ENCODE measurements at places on chromosomes 12 and 14. TPM values are rescaled to one million over a fixed set of nuclear protein-coding genes. Genes with fewer than 3 reads are reported as not detected.

GRCh38 chr14:87457720-87458119 lies 535.3 kb downstream of the GALC start:
- H3K27ac ChIP-seq = no peak overlapping the region
- no peaks in the 10 kb centered on the region for H3K4me1 ChIP-seq
- H3K27me3 ChIP-seq = no peaks in the 10 kb centered on the region

The SUOX gene
- total RNA-seq = 31.1 TPM

The CRADD gene
- total RNA-seq = 10.1 TPM

The MMP17 gene
- total RNA-seq = 1.4 TPM

DNA sequence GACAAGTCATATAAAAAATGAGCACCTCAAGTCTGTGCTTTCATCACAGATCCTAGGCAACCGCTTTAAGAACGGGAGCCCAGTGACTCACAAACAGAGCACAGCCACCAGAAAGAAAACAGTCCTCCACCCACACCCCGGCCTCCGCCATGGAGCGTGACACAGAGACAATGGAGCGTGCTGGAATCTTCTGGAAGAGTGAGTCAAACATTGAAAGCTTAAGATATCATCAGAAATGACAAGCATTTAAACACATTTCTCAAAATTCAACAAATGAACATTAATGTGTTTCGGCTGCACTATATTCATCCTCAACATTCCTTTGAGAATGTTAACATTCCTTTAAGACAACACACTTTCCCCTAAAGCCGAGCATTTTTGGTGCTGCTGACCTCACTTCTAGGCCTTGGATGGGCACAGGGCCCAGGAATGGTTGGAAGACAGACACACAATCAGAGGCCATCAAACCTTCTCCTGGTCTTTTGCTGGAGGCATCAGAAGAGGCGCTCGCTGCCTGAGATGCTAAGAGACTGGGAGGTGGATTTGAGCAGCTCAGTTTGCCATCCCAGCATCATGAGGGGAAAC lies 23.6 kb upstream of the TMEM132D start:
- H3K27ac ChIP-seq = no peak overlapping the region
- no peak overlapping the region for H3K4me3 ChIP-seq
- no peak for DNase-seq
- no peaks in the 10 kb centered on the region for H3K27me3 ChIP-seq

DNA sequence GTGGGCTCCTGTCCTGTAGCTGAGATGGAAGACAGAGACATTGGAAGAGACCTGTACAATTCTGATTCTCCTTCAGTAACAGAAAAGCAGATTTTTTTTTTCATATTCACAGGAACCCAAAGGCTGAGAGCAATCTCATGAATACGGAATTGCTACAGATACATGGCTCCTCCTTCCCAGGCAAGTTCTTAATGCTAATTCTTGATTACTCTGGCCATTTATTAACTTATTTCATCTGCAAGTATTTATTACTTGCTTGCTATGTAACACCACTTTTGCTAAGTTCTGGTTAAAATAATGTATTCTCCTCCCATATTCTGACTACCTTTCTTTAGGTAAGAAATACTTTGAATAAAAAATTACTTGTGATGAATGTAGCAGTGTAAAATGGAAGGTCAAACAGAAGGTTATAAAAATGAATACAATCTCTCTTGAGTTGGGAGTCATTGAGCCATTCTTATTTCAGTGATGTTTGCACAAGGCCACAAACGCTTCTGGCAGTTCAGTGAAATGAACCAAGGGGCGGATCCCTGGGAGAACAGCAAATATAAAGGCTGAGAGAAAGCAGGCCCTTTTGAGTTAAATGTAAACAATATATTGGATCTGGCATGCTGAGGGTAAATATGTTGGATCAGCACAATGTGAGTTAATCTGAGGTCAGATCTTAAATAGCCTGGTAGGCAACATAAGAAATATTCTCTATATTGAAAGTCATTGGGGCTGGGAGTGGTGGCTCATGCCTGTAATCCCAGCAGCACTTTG lies 37.6 kb downstream of the MUCL1 start:
- peak; percentile 57 for DNase-seq
- H3K36me3 ChIP-seq = no peaks in the 10 kb centered on the region
- no peak overlapping the region for H3K4me3 ChIP-seq
- no peak overlapping the region for H3K27ac ChIP-seq
- peaks cover 26% of the 10 kb centered on the region for H3K27me3 ChIP-seq

DNA sequence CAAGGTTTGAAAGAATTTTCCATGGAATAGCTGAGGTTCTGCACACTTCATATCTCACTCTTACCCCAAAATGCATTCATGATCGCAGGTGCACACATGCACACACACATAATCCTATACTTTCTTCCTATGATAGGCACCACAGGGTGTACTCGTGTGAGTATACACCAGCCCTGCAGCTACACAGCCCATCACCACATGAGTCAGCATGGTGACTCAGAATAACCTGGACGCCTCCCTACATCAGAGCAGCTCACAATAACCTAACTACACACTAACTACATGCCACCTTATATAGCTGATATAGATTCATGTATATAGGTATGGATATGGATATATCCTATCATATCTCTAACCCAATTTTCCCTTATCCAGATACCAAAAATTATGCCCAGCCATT lies 850.2 kb upstream of the TMEM132C start:
- no peaks in the 10 kb centered on the region for H3K4me1 ChIP-seq
- no peak for DNase-seq
- no peaks in the 10 kb centered on the region for H3K36me3 ChIP-seq
- no peak overlapping the region for H3K27ac ChIP-seq
- no peak overlapping the region for H3K4me3 ChIP-seq

GRCh38 chr14:90666571-90666970 lies 149.7 kb downstream of the TTC7B start:
- no peak overlapping the region for H3K4me3 ChIP-seq
- no peak overlapping the region for H3K27ac ChIP-seq
- DNase-seq = no peak
- peaks cover 5% of the 10 kb centered on the region for H3K36me3 ChIP-seq
- no peaks in the 10 kb centered on the region for H3K4me1 ChIP-seq
- H3K27me3 ChIP-seq = no peaks in the 10 kb centered on the region

DNA sequence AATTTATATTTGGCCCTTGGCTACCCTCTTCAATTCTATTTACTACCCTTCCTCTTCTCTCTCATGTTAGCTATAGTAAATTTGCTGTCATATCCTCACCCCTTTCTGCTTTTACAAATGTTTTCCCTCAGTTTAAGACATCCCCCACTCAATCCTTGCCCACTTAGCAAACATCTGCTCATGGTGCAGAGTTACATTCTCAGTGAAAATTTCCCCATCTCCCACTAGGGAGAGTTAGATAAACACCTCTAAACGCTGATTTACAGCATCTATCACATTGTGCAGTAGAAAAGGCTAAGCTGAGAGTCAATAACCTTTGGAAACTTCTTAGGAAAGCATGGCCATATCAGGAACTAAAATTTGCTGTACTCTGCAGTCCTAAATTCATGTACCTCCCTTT lies 69.0 kb downstream of the DENND5B start:
- no peak for DNase-seq
- H3K4me1 ChIP-seq = peaks cover 55% of the 10 kb centered on the region
- H3K27me3 ChIP-seq = no peaks in the 10 kb centered on the region
- no peak overlapping the region for H3K27ac ChIP-seq

DNA sequence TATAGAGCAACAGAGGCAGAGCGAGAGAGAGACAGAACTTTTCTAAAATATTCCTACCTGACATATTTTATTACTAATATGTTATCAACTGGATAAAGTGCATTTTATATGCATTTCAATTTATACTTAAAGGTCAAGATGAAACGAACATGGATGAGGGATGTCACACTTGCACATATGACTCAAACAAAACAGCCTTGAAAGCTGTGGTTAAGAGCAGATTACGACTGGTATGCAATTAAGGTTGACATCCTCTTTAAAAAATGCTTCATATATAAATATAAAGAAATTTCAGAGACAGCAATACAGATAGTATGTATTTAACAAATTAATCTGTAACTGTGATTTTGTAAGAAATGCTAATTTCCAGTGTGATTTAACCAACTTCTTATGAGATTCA lies 52.5 kb downstream of the LMO3 start:
- no peaks in the 10 kb centered on the region for H3K36me3 ChIP-seq
- DNase-seq = no peak
- no peak overlapping the region for H3K4me3 ChIP-seq
- no peaks in the 10 kb centered on the region for H3K4me1 ChIP-seq

The ZDHHC22 gene
- not detected for total RNA-seq

GRCh38 chr12:53551889-53552291 lies 44.6 kb upstream of the NPFF start:
- H3K4me1 ChIP-seq = peaks cover 9% of the 10 kb centered on the region
- no peaks in the 10 kb centered on the region for H3K36me3 ChIP-seq
- DNase-seq = no peak
- H3K27me3 ChIP-seq = no peaks in the 10 kb centered on the region

The HOXC11 gene
- total RNA-seq = not detected

The CEBPE gene
- total RNA-seq = not detected

DNA sequence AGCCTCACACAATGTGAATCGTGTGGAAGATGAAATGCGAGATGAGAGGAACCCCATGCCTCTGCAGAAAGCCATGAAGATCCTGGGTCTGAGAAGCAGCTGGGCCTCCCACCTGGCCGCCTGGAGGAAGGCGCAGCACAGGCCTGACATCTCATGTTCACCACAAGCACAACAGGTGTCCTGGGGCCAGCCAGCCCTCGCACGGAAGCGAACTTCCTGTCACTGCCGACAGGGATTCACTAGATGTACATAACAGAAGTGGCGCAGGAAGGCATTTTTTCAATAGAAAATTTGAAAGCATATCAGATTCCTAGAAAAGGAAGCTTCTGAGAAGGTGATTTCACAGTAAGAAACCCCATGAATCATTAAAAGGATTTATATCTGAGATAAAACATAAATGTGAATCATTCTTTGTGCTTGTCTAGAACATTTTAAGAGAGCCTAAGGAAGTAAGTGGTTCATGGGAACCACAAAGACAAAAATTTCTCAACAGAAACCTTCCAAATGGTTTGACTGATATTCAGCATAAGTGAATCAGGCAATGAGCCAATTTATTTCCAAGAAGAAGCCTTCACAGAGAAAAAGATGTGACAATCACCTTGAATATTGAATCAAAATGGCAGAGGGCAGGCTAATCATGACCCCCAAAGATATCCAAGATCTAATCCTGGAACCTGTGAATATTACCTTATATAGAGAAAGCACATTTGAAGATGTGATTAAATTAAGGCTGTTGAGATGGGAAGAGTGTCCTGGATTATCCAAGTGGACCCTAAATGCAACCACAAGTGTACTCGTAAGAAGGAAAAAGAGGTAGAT lies 311.9 kb downstream of the DUSP6 start:
- H3K4me3 ChIP-seq = no peak overlapping the region
- H3K27me3 ChIP-seq = no peaks in the 10 kb centered on the region
- H3K36me3 ChIP-seq = no peaks in the 10 kb centered on the region
- no peak overlapping the region for H3K27ac ChIP-seq
- DNase-seq = no peak

DNA sequence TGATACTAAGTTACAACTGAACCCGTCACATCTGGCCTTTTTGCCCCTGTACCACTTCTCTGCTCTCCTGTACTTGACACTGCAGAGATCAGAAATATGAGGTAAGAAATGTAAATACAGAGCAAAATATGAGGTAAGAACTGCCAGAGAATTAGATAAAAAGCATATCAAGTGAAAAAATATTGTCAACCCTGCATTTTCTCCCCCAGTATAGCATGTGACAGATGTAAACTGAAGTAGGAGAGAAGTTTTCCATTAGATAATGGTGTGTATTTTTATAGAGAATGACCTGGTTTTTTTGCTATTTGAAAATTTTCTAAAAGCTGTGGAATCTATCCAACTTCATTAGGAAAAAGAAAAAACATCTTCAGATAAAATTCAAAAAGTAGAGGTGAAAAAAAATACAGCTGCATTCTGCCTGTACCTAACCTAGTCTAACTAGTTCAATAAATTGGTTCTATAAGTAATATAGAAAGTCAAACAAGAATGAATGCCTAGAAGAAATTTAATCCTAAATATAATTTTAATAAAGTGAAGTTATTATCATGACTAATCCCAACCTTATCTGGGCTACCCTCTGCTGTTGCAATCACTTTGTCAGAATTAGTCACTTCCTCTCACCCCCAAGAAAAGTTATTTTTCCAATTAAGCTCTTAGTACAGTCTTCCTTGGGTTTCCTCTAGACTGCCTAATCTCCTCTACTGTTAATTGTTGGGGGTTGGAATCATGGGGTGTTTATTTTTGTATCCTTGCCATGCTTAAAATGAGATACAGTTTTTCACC lies 210.0 kb downstream of the RASSF9 start:
- H3K36me3 ChIP-seq = peaks cover 5% of the 10 kb centered on the region
- H3K4me1 ChIP-seq = peaks cover 31% of the 10 kb centered on the region
- H3K4me3 ChIP-seq = peak overlapping the region; percentile 24
- H3K27ac ChIP-seq = peak overlapping the region; percentile 97
- DNase-seq = peak; percentile 28
- H3K27me3 ChIP-seq = no peaks in the 10 kb centered on the region

- no peaks in the 10 kb centered on the region for H3K4me1 ChIP-seq
- no peaks in the 10 kb centered on the region for H3K36me3 ChIP-seq
- DNase-seq = no peak
- no peak overlapping the region for H3K4me3 ChIP-seq
These were observed 51.7 kb upstream of the G2E3 start for GRCh38 chr14:30507209-30507608.

The RNASE4 gene
- 7.3 TPM for total RNA-seq

The TCL1B gene
- total RNA-seq = not detected

DNA sequence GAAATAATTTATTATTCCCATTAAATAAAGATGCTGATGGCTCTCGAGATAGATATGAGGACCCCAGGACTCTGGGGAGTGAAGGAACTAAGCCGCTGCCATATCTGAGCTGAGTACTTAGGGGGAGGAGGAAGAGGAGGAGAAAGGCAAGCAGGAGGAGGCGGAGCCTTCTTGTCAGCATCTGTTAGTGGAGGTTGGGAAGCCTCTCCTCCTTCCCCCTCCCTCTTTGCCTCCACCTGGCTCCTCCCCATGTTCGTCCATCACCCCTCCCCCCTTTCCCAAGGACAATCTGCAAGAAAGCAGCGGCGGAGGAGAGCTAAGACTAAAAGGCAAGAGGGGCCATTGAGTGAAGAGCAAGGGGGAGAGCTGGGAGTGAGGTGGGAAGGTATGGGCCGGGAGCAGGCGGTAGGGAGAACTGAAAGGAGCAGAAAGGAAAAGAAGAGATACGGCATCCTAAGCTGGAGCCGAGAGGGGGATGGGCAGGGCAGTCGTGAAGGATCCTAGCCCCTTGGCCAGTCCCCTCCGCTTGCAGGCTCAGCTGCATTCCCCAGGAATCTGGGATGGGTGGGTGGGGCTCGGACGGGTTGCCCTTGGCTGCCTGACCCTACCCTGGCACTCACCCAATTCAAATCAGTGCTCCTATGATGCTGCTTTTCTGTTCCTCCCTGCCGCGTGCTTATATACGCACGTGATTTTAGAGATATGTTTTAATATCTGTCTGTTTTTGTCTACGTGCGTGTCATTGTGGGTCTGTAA lies at the start of gene PFKM:
Gene PFKM (plus strand): TSS at position 287 of the 756 bp plus-strand sequence. CDS start 3,411 bp downstream, outside the sequence.
- H3K4me3 ChIP-seq = peak within 1 kb of the TSS; percentile 94
- peaks cover 9% of the 10 kb centered on the region for H3K36me3 ChIP-seq
- peaks cover 16% of the 10 kb centered on the region for H3K27me3 ChIP-seq
- H3K4me1 ChIP-seq = peaks cover 8% of the 10 kb centered on the region
- DNase-seq = peak; percentile 72

The MIPOL1 gene
- total RNA-seq = 22.0 TPM

GRCh38 chr14:98578204-98578603 lies 693.8 kb downstream of the BCL11B start:
- no peak overlapping the region for H3K27ac ChIP-seq
- no peak for DNase-seq
- H3K36me3 ChIP-seq = no peaks in the 10 kb centered on the region
- H3K4me3 ChIP-seq = no peak overlapping the region

- no peaks in the 10 kb centered on the region for H3K36me3 ChIP-seq
- no peak overlapping the region for H3K27ac ChIP-seq
- no peak overlapping the region for H3K4me3 ChIP-seq
- H3K4me1 ChIP-seq = no peaks in the 10 kb centered on the region
- no peak for DNase-seq
These were observed 9.7 kb upstream of the SGPP1 start for GRCh38 chr14:63737582-63738006.

Data from Calu3 (cell line).